GDM1 (cell line): ENCODE measurements at places on chromosomes 7 and 10.
A peak's percentile ranks its signal among the peaks of the same experiment; 100 is the strongest.

- no peak for DNase-seq
These were observed 93.2 kb upstream of the KIF5B start for GRCh38 chr10:32149252-32149955.

- no peak for DNase-seq
These were observed 54.2 kb upstream of the CDCA7L start for GRCh38 chr7:21999896-22000295.

GRCh38 chr10:76432016-76433012 is 1000.9 kb downstream of the LRMDA start:
- DNase-seq = no peak

- no peak for DNase-seq
These were observed 83.1 kb upstream of the CHCHD3 start for GRCh38 chr7:133165001-133165400.

DNA sequence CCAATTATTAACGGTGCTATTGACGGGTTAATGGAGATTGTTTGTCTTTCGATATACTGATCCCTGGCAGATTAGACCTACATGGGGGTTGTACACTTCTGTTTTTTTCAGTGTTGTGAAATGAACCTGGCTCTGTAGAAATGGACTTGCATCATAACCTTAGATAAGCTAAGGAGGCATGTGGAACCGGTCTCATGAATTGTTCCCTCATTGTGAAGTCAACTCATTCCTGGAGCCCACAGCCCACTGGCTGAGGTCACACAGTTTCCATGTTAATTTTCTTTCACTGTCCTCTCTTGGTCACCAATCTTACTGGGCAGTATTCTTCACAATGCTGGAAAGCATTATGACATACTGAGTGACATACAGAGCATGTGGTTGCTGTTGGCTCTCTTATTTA is 202.8 kb downstream of the BMPER start:
- DNase-seq = no peak

DNA sequence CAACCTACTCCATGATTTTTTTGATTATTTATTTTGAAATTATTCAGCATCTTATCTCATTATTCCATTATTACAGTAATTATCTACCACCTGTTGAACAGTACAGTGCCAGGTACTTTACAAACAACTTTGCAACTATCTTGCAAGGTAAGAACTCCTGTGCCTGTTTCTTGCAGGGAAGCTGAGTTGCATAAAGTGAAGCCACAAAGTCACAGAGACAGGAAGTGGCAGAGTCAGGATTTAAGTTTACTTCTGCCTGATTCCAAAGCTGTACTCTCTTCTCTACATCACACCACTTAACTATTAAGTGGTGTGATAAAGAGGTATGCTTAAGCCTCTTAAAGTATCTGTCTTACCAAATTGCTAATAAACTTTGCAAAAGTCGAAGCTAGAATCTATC is 80.1 kb downstream of the LRRTM3 start:
- DNase-seq = no peak

GRCh38 chr10:62648921-62649320 is 155.6 kb upstream of the ADO start:
- no peak for DNase-seq

DNA sequence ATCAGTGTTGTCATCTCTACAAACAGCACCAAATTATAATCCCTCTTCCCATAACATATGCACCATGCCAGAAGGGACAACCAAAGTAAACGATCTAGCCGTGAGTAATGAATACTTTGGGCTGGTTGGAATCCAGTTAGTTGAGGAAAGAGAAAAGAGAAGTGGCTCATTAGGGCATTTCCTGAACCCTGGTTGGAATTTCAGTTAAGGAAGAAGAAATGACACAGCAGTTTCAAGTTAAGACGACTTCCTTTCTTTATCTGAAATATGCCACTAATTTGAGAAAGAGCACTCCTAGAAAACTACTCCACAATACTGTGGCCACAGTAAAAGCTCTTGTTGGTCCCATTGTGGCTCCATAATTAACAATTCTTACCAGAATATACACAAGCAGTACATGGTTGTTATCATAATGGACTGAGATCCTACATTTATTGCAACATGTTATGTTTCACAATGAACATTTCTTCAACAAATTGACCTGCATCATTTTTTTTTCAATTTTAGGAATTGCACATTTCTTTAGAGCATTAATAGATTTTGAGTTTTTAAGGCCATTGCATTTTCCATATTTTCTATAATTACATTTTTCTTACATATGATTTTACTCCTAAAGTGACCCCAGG is at the start of gene TFEC:
Gene TFEC (minus strand): TSS at position 113 of the 626 bp plus-strand sequence. CDS start 46,322 bp downstream, outside the sequence.
- DNase-seq = peak; percentile 48

DNA sequence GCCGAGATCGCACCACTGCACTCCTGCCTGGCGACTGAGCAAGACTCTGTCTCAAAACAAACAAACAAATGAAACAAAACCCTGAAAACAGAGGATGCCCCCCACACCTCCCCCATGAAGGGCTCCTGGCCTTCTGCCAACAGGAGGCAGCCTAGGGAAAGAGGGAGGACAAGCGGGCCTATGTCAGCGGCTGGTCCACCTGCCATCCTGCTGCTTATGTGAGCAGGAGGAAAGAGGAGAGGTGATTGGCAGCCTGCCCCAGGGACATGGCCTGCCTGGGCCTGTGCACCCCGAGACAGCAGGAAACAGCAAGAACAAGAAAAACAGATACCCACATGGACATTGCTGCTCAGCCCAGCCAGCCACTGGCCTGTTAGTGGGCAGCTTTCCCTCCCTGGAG is 9.1 kb upstream of the ZNF316 start:
- no peak for DNase-seq

GRCh38 chr10:104330168-104331110 is 7.8 kb downstream of the ITPRIP start:
- no peak for DNase-seq

- no peak for DNase-seq
These were observed 10.1 kb downstream of the PFKFB3 start for GRCh38 chr10:6212806-6213205.

- DNase-seq = no peak
These were observed 39.9 kb upstream of the ZNF107 start for GRCh38 chr7:64626083-64626469.

DNA sequence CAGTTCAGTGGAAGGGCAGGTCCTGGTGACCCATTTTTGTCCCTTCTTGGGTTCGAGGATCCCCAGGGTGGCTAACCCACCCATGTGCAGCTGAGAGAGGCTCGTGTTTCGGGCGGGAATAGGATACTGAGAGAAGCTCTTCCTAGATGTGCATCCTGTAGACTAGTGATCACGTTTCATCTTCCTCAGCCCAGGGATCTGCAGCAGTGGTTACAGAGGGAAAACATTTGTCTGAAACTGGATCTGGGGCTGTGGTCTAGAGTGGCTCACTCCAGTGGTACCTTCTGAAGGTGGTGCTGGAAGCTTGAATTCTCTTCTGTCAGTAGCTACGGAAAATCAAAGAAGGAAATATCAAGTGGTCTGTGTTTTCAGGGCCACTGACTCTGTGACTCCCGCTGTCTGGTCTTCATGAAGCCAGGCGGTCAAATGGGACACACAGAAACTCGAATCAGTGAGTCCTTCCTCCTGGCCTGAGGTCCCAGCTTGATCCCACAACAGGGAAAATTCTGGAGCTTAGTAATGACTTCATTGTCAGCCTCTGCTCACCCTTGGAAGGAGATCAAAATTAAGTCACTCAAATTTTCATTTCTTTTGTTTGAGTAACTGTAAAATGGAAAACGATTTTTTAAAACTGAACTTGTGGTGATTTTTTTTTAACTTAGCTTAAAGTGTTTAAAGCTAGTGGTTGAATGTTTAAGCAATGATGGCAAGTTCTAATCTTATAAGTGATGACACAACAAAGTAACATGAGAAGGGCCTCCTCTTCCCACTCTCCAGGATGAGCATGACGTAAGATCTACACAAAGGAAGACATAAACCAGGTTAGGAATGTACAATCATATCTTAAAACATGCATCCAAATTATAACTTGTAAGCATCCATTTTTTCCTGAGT is 469.3 kb upstream of the KLF6 start:
- DNase-seq = no peak

- DNase-seq = no peak
These were observed 22.5 kb downstream of the HHEX start for GRCh38 chr10:92712016-92712889.

DNA sequence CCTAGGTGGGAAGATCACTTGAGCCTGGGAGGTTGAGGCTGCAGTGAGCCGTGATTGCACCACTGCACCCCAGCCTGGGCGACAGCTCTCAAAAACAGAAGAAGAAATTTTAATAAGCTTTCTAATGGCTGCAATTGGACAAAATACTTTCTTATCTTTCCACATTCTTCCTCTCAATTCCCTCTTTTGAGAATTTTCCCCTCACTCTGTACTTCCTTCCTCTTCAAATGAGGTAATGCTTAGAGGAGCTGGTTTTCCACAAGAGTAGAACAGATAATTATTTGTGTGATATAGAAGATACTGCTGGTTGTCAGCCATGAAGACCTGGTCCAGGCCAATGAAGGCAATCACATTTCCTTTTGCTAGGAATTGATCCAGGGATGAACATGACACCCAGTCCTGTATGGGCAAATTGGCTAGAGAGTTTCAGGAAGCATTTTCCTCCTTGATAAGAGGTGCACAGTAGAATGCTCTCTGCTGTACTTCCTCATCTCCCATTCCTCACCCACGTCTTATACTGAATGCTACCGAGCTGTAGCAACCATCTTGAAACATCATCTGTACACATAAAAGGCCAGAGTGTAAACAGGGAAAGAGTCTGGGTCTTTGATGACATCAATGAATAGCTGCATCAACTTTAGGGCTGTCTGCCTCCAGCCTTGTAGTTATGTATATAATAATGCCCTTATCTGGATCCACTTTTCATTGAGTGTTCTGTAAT is 103.9 kb downstream of the CDK6 start:
- peak; percentile 21 for DNase-seq

GRCh38 chr10:7786430-7786829 is 1.4 kb downstream of the KIN start:
- no peak for DNase-seq

DNA sequence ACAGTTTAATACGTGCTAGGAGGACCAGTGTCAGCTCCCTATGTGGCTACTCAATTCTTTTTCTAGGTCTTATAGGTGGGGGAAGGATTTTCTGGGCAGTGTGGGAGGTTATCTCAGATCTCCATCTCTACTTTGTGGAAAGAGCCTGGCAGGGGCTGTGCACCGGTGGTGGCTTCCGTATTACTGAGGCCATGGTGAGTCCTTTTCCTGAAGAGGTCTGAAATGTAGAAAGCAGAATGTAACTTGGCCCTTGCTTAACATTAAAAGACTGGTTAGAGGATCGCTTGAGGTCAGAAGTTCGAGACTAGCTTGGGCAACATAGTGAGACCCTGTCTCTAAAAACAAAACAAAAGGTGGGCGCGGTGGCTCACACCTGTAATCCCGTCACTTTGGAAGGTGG is 2.7 kb upstream of the TPST1 start:
- no peak for DNase-seq

DNA sequence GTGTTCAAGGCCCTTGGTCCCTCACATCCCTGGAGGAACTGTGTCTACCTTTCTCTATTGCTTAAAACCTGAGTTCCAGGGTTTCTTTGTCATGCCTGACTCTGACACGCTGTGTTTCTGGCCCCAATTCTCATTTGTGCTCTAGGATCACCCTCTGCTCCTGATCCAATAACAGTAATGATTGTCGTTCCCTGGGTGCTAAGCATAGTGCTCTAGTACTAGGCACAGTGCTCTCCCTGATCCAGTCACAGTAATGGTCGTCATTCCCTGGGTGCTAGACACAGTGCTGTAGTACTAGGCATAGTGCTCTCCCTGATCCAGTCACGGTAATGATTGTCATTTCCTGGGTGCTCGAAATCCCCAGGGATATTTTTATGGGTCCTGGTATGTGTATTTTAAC is 46.6 kb upstream of the UCN3 start:
- no peak for DNase-seq
